KBM-7 (cell line): ENCODE measurements at places on chromosomes 1 and 21.
A peak's percentile ranks its signal among the peaks of the same experiment; 100 is the strongest.

DNA sequence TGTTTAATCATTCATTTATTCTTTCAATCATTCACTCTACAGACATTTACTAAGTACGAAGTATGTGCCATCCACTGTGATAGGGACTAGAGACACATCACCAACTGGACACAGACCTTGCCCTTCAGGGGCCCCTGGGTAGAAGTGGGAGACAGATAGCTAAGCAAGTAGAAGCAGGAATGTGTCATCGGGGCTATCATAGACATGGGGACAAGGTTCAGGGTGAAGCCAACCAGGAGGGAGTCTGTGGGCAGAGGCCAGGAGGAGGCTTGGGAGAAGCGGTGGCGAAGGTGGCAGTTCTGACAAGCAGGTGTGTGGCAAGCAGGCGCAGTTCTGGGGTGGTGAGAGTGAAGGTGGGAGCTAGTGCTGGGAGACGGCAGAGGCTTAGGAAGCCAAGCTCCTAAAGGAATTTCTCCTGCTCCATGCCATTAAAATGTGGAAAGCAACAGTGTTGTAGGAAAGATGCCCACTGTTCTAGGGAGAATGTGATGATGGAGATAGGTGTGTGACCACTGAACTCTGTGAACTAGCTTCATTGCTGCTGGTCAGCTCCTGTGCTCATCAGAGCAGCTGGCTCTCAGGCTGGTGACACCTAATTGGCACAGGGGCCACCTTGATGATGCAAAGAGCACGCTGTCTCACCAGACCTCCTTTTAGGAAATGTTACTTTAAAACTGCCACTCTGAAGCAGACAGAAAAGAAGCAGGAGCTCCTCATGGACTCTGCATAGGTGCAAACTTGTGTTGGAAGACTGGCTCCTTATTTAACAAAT lies 79.7 kb upstream of the LPGAT1 start:
- DNase-seq = no peak

- no peak for DNase-seq
These were observed 1.4 kb upstream of the SLC19A2 start for GRCh38 chr1:169487133-169487532.

GRCh38 chr1:65056234-65056633 lies 89.9 kb upstream of the JAK1 start:
- DNase-seq = peak; percentile 43

GRCh38 chr1:44227211-44227610 lies 13.9 kb downstream of the DMAP1 start:
- no peak for DNase-seq

- DNase-seq = no peak
These were observed 5.0 kb downstream of the SYT11 start for GRCh38 chr1:155864393-155864792.

GRCh38 chr1:31733389-31734219 lies 29.8 kb upstream of the COL16A1 start:
- DNase-seq = no peak

DNA sequence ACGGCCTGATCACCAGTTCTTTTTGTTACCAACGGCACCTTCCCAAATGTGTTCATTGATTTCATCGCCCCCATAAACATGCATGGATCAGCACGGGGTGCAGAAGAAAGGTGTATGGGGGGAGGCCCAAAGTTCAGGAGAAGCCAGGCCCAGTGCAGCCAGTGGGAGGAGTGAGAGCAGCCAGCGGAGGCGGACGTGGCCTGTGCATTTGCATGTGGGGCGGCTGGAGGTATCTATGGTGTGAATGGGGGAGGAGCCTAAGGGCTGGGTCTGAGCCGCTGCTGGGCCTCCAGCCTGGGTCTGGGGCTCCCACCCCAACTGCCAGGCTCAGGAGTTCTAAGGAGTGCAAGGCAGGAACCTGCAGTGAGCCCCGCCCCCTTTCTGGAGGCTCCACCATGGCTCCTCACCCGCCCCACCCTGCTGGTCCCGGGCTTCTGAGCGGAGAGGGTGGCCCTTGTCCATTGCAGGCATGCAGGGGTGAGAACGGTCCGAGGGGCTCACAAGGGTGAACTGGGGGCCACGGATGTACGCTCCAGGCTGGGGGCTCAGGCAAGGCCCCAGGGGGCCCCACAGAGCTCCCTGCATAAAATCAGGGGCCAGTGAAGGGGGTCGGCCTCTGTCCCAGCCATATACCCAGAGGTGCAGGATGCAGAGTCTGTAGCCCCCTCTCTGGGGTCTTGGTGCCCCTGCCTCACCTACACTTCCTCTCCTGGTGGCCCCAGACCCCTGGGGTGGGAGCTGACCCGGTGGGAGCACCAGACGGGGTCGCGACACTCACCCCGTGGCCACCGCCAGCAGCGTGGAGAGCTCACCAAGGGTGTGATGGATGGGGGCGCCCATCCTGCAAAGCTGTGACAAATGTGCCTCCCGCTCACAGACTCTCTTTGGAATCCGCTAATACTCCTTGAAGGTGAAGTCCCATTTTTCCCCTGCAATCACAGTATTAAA lies 31.3 kb upstream of the TTC34 start:
- DNase-seq = no peak

DNA sequence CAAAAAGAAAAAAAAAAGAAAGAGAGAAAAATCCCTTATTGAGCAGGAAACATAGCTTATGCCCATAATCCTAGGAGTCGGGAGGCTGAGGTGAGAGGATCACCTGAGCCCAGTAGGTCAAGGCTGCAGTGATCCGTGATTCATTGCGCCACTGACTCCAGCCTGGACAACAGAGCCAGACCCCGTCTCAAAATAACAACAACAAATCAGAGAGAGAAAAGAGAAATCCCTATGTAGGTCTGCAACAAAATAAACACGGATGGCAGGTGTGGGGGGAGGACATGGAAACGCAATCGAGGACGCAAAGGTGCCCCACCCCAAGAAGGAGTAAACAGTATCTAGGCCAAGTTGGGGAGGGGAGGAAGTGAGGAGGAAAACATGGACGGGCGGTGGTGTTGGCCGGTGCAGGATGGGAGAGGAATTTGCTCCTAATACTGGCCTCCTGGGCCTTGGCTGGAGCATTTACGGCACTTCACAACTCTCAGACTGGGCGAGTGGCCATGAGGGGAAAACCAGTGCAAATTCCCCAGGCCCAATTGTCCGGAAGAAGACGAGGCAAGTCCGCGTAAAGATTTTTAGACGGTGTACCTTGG lies 609 bp upstream of the CHTOP start:
- no peak for DNase-seq

GRCh38 chr1:52037402-52037814 lies 3.8 kb upstream of the KTI12 start:
- DNase-seq = no peak

DNA sequence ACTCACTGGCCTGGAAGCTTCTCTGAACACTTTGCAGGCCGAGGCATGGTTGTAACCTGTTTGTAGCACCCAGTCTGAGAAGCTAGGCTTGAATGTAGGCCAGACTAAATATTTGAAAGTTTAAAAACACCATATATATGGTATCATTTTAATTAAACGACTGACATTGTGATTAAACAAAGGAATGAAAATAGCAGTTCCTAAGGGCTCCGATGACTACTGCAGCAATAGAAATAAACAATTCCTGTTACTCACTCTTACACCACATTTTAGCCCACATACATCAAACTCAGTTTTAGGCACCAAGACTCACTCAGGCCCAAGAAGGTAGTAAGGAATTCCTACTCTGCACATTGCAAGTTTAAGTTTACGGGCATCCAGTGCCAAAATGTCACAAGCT lies 281.2 kb downstream of the AKT3 start:
- DNase-seq = no peak

GRCh38 chr21:41506005-41506594 lies 1.9 kb downstream of the TMPRSS2 start:
- DNase-seq = no peak

DNA sequence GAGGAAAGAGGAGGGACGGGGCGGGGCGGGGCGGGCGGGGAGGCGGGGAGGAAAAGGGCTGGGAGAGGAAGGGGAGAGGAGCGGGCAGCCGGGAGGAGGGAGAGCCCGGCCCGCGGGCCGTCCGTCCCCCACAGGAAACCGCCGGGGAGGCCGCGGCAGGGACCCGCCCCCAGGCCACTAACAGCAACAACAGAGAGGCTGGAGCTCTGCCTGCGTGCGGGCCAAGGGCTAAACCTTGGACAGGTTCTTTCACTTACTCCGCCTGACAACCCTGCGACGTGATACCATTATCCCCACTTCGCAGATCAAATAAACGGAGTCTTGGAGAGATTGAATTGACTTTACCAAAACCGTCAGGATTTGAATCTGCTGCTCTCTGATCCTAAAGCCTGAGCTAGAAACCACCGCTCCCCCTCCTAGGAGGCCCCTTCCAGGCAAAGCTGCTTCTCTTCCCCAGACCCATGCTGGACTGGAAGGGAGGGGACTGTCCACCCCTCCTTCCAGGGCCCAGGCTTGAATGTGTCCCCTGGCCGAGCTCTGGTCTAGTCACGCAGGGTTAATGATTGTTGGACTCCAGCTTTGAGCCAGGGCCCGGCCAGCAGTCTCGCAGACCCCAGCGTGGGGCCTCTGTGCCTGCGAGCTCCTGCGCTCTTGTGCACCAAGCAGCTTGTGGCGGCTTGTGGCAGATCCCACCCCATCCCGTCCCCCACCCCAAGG lies at the start of gene EVA1B:
EVA1B (minus strand) TSS at position 10 of the 717 bp plus-strand sequence. CDS start 608 bp downstream, outside the sequence.
- peak; percentile 89 for DNase-seq

DNA sequence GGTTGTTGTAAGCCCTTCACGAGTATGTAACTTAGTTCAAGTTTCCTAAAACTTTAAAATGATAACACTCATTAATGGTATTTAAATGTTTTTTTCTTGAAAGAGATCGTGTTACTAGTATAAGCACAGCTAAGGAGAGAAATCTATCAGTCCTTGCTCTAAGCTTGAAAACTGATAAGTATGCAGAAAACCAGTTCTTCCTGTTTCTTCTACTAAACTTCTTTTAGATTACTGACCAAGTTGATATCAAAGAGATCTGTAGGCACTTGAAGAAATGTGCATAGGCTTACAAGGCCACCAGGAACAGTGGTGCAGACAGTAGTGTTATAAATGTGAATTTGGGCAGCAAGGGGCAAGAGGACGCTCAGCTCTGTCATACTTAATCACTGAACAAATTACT lies 3.9 kb downstream of the EFCAB14 start:
- DNase-seq = no peak

DNA sequence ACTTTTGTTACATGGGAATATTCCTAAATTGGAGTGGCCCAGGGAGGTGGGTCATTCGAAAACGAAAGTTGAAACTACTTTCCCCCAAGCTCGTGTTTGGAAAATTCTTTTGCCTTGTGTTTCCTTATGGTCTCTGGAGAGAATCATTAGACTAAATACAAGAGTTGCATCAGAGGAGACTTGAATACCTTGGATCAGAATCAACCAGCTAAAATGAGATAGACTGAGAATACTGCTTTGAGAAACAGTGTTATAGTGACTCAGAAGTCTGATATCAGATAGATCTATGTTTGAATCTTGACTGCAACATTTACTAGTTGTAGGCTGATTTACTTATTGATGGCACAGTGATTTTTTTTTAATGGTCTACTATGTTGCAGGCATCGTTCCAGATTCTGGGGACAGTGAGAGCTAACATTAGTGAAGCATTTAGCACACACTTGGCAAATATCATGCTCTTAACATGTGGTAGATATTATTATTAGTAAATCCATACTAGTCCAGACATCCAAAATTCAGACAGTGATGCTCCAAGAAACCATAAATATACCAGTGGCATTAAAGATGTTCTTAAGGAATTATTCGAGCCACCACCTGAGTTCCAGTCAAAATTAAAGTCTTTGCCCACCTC lies 12.9 kb upstream of the ACTN2 start:
- no peak for DNase-seq

- DNase-seq = no peak
These were observed 113.4 kb upstream of the SLC25A33 start for GRCh38 chr1:9425859-9426258.

DNA sequence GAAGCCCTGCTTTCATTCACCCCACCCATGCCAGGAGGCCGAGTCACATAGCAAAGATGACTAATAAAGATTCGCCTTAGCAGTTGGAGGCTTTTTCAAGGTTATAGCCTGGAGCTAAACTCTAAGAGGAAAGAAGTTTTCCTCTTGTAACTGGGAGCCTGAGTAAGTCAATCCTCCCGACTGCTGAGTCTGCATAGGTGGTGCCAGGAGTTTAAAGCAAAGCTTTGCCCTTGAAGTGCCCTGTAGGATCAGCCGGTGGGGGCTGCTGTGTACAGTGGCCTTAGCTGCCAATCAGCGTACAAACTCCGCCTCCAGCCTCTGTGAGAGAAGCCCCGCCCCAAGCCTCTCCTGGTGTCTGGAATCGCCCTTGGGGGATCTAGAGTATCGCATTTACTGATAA lies 147.5 kb upstream of the SPATA6 start:
- DNase-seq = no peak

DNA sequence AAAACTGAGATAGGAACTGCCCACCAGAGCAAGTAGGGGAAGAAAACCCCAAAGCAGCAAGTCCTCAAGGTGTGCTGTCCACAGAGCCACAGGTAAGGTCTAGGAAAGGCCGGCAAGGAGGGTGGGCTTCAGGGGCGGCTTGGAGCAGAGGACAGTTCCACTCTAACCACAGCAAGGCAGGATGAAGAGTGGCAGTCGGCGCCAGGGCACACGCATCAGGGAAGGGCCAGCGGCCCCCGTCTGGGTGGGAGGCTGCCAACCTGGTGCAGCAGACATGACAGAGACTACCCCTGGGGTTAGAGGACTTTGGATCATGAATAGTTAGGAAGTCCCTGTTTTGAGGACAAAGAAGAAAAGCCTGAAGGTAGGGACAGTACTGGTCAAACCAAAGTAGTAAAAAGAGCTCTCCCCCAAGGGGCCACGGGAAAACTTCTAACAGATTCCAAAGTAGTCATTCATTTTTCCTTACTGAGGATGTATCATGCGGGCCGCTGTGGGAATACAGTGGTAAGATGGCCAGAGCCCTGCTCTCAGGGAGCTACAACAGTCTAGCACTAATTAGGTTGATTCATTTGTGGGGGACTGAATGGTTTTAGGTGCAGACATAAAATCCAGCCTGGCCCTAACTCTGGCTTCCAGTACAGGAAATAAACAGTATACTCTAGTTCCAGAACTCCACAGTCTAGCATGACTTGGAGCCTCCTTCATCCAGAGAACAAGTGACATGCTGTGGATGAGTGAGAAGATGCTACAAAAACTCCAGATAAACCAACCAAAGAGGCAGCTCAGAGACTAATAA lies 3.5 kb upstream of the RAP1GAP start:
- DNase-seq = no peak

GRCh38 chr1:32724678-32725614 lies 22.4 kb upstream of the SYNC start:
- peak; percentile 92 for DNase-seq

DNA sequence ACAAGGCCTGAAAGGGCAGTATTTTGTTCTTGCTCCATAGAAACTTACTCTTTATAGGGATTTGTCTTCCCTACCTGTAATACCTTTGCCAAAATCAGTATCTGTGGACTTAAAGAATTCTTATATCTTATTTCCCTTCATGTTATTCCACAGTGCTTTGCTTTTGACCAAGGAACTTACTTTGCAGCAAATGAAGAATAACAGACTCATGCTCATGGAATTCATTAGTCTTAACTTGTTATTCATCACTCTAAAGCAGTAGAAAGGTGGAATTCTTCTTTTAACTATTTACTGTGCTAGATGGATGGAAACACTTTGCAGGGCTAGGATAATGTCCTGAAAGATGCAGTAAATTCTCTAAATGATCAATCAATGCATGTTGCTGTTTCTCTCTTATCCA lies 45.9 kb downstream of the DUSP10 start:
- no peak for DNase-seq

- no peak for DNase-seq
These were observed 414.9 kb downstream of the PTPRU start for GRCh38 chr1:29651246-29651645.
